ENCODE measurements at places on chromosomes 11 and 22.

DNA sequence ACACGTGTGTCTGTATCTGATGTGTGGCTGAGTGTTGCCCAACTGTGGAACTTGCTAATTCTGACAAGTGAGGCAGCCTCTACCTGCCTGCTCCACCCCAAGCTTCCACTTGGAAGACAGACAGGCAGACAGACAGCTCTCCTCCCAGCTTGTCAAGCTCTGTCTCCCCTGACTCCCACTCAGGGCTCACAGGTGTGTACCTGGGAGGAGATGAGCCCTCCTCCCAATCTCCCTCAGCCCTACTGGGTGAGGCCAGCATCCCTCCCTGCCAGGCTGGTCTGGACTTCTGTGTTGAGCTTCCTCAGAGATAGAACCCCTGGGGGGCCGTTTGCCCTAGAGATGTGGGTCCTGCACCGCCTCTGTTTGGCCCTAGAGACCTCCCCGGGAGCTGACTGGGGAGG lies 1.0 kb upstream of the CHRM1 start:
- no peak for DNase-seq

DNA sequence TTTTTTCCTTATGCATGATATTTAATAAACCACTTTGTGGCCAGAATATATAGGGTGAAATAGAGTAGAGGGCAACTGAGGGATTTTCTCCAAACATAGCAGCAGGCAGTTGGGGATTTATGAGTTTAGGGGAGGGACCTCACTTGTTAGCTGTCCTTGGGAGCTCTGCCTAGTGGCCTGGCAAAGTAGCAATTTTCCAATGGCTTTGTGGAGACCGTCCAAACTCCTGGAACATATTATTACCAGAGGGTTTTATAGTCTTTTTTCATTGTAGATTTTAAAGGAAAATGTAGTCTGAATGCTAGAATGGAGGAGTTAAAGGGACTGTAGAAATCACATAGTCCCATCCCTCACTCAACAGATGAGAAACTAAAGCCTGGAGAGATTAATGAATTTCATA lies 32.3 kb downstream of the AMOTL1 start:
- peak; percentile 66 for DNase-seq

DNA sequence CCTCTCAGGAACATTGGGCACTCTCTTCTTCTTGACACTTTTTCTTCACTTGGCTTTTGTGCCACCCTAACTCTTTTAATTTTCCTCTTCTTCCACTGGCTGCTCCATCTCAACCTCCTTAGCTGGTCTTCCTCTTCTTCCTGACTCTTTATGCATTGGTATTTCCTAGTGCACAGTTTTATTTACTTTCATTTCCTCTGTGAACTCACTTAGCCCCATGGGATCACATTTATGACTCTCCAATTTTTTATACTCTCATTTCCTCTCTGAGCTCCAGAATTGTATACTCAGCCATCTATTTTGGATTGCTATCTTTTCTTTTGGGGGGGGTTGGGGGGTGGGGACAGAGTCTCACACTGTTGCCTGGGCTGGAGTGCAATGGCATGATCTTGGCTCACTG lies 38.5 kb upstream of the LARGE1 start:
- no peak for DNase-seq

- no peak for DNase-seq
These were observed 60.2 kb downstream of the FLRT1 start for GRCh38 chr11:64095949-64096348.

DNA sequence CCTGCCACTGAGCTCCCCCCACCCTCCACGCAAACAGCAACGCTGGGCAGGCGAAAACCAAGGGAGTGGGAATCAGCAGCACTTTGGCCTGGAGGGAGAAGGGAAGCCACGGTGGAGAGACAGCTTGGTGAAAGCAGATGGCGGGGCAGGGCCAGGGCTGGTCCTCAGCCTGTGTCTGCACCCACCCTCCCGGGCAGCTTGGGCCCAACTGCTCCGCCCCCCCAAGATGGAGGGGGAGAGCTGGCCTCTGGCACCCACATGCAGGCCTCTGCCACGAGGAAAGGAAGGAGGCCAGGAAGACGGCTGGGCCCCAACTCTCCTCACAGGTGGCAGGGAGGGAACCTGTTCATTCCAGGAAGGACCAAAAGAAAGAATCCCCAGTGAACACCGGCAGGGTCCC lies 17.8 kb downstream of the MAFF start:
- no peak for DNase-seq

DNA sequence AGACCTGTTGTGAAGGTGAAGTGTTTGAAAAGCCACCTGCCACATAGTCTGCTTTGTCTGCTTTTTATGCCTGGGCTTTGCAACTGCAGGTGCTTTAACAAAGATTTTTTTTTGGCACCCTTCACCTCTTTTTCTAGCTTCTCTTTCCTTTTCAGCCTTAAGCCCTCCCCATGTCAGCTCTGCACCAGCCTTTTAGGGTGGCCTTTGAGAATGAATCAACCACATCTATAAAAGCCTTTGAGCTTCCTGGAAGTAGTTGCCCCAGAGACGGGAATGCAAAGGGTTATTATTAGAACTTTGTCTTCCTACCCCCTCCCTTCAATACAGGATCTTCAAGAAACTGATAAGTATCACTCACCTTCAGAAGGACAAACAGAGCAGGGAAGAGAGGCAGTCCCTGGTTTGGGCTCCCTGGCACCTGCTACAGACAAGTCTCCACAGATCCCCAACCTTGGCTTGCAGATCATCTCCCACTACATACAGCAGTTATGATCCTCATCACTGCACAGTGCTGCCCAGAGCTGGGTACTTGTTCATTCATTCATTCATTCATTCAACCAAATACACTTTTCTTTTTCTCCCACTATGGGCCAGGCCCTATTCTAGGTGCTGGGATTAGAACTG lies 8.0 kb downstream of the PVALB start:
- DNase-seq: no peak
